Neural crest cell (in vitro differentiated cells): ENCODE measurements at places on chromosomes 6 and 20.

- no peak for DNase-seq
These were observed 12.0 kb downstream of the PLAGL2 start for GRCh38 chr20:32195581-32195980.

DNA sequence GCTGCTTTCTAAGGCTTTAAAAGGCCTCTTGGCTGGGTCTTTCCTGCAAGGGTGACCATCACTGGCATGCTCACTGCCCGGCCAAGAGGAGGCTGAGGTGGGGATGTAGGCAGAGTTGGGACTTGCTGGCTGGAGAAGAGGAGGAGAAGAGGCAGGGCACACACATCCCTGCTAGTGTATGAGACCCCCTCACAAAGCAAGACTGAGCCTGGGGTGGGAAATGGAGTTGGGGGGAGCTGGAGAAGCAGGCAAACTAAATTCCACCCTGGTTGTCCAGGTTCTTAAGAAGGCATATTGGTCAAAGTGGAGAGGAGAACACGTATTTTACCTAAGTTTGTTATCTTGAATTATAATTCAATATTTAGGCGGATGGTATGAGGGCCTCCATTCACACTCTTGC lies 1.7 kb upstream of the KIZ start:
- DNase-seq = no peak

GRCh38 chr6:144585217-144585814 lies 300.2 kb downstream of the UTRN start:
- DNase-seq = peak; percentile 14

- DNase-seq = no peak
These were observed 54.0 kb upstream of the SNX9 start for GRCh38 chr6:157768863-157769551.

DNA sequence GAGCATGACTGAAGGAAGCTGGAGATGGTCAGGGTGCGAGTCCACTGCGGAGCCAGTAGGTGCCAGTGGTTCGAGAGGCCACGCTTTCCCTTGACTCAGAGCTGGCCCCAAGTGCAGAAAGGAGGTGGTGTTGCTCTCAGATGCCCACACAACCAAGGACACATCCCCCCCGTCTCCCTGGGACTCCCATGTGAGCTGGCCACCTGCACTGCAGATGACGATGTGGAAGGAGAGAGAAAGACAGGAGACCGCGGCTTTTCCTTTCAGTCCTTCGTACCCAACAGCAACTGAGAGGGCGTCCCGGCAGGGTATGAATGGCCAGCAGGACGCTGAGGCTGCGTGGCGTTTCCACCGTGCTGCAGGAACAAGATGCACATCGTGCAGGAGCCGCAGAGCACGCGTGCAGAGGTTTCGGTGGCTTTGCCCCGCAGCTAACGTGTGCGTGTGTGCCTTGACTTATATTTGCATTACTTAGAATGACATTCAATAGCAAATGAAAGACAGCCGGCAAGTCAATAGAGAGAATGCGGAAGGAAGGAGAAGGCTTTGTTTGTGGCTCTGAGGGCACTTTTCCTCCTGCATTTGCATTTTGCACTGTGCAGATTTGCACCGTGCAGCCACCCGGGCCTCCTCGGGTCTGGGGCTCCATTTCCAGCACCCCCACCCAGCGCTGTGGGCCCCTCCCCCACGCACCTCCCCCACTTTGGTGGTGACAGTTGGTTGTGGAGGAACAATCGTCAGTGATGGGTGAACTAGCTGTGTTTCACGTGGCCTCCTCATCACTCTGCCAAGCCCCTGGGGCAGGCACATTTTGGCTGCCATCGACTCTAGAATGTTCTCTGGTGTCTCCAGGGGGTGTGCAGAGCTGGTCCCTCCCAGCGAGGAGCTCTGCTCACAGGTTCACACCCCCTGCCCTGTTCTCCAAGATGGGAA lies 26.4 kb upstream of the BHLHE23 start:
- DNase-seq = no peak

DNA sequence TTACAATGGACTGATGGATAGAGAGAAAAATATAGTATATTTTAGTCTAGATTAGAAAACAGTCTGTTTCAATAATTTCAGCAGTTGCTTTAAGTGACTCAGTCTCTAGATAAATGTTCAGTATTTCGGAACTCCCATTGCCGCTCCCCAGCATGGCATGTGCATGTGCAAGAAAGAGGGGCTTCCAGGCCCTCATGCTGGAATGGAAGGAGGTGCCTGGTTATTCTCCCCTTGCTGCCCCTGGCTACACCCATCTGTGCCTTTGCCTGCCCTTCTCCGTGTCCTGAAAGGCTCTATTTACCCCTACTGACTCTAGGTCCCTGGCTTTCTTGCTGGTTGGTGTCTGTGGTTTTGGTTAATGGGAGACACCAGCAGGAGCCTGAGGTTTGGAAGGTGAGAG lies 115.7 kb upstream of the IFNGR1 start:
- DNase-seq = no peak

- DNase-seq = no peak
These were observed 15.4 kb downstream of the MDFI start for GRCh38 chr6:41653691-41654090.

- DNase-seq = no peak
These were observed 81.8 kb downstream of the KIF16B start for GRCh38 chr20:16491294-16491905.

DNA sequence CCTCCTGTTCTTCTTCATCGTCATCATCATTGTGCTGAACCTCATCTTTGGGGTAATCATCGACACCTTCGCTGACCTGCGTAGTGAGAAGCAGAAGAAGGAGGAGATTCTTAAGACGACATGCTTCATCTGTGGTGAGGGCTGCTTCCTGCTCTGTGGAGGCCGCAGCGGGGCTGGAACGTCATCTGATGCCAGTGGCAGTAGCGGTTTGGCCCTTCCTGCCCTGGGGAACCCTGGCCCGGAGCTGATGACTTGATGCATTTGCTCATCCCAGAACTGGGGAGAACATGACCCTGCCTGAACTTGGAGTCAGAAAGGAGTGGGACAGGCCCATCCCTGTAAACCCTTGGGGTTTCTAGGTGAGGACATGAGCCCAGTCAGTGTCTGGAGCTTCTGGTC lies 18.7 kb downstream of the UQCC2 start:
- no peak for DNase-seq

- no peak for DNase-seq
These were observed 48.7 kb downstream of the FGD2 start for GRCh38 chr6:37054171-37054570.

DNA sequence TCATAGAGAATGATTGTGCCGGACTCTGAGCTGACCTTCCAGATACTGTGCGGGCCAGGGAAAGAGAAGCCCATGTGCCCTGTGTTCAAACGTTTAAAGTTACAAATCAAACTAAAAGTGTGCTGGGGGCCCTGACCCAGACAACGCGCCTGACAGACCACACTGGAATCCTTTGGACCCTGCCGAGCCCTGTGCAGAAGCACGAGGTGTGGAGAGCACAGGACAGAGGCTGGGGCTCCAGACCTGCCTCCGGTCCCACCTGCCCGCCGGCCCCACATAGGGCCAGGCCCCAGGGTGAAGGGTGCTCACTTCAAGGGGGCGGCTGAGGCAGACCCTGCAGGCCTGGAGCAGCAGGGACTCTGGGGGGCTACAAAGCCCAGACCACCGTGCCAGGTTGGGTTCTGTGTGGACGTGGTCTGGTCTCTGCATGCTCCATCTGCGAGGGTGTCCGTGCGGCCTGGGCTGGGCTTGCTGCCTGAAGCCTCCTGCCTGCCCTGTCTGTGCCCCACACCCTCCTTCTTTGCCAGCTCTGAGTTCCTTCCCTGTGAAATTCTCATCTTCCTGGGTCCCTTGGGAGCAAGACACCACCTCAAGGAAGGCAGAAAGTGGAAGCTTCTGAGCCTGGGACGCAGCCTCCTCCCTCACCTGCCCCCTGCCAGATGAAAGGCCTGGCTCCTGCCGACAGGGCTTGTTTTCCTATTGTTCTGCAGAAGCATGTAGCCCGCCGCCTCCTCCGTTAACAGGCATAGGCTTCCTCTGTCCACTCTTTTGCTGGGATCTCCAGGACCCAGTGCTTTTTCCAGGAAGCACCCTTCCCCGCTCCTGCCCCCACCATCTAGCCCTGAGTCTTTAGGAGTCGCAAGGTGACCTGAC lies 186.2 kb downstream of the ERMARD start:
- no peak for DNase-seq

- DNase-seq = no peak
These were observed 176.3 kb downstream of the TBXT start for GRCh38 chr6:165991341-165991740.

DNA sequence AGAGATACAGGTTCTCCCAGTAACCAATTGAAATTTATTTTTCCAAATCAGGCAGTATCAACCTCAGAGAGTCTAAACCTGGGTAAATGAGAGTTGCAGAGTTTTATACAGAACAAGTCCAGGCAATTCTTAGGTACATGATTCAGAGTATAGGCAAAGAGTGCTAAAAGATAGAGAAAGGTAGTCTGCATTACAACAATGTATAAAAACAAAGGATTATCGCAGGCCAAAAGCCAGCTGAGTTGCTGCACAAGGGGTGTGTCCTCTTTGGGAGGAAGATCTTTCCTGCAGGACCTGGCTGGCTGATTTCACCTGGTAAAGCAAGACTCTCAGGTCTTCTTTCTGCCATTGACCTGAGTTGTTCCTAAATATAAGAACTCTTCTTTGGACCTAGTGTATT lies 48.9 kb upstream of the ECHDC1 start:
- no peak for DNase-seq

GRCh38 chr6:108161724-108162282 lies 4.0 kb upstream of the NR2E1 start:
- no peak for DNase-seq

DNA sequence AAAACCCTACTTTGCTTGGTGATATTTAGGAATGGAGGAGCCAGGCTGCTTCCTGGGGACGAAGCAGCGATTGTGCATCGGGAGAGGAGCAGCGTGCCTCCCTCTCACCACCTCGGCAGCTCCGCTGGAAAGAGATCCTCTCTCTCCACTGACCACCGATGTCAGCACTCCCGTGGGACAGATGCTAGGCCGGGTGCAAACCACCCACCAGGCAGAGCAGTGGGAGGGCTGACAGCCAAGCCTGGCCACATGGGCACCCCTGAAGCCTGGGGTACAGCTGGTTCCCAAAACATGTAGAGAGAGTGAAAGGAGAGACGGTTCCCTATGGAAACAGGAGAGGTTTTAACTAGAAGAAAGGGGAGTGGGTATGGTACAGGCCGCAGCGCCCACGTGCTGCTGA lies 220.0 kb downstream of the ANKRD60 start:
- DNase-seq = no peak

DNA sequence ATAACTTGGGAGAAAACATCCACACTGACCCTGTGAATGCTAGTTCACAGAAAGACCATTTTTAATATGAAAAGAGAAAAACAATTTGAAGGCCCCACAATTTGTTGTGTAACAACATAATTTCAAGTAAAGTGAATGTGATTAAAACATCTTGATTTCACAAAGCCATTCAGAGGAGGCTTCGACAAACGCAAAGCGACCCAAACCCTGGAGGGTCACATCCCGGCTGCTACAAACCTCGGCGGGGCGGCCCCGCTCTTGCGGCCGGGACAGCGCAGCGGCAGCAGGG lies 14.0 kb downstream of the FOXC1 start:
- no peak for DNase-seq

GRCh38 chr20:37188787-37189186 lies 9.4 kb upstream of the MROH8 start:
- no peak for DNase-seq

DNA sequence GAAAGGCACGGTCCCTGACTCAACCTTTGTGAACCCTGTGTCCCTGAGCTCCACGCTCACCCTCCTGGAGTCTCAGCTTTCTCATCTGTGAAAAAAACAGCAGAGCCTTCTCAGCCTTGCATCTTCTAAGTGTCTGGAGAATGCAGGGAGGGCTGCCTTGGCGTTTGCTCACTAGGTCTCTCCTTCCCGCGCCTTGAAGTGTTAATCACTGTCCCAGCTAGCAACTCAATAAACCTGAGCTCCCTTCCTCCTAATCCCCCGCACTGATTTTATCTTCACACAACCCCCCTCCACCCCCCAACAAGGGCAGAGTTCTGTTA lies 34.9 kb upstream of the FOXC1 start:
- no peak for DNase-seq

DNA sequence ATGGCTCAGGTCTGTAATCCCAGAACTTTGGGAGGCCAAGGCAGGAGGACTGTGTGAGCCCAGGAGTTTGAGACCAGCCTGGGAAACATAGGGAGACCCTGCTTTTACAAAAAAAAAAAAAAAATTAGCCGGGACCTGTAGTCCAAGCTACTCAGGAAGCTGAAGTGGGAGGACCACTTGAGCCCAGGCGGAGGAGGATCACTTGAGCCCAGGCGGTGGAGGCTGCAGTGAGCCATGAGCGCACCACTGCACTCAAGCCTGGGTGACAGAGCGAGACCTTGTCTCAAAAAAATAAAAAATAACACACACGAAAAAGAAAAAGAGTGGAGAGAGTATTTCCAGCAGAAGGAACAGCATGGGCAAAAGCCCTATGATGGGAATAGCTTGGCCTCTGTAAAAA lies 2.0 kb downstream of the TTLL9 start:
- DNase-seq = no peak

DNA sequence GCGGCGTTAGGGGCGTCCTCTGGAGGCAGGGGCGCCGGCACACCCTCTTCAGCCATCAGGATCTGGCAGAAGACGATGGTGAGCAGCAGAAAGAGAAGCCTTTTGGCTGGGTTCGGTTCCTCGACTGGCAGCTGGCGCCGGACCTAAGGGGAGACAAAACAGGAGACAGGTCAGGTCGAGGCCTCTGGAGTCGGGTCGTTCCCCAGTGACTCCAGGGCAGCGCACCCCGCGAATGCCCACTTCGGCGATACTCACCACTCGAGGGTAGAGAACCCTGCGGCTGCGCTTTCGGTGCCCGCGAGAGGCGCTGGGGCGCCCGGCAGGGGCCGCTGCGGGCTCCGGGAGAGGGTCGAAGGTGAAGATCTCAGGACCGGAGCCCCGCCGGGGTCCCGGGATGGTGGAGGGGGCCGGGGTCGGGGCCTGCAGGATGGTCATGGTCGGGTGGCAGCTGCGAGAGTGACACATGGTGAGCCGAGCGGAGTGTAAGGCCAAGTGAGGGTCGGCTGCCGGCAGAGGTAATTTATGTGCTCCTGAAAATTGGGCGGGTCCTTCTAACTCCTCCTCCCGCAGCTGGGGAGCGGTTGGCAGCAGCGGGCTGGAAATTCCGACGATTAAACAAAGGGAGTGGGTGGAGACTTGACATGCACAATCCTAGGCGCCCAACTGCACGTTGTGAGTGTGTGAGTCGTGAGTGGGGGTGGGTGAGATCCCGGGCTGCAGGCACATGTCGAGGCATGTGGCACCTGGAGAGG lies at the start of gene IER3:
TSS of gene IER3 (minus strand) at position 494 of the 752 bp plus-strand sequence. CDS start at position 465, 29 bp downstream.
- peak; percentile 62 for DNase-seq

GRCh38 chr6:56959938-56960337 lies 5.0 kb downstream of the BEND6 start:
- DNase-seq = no peak

GRCh38 chr6:21914121-21914973 lies 320.8 kb downstream of the SOX4 start:
- no peak for DNase-seq

DNA sequence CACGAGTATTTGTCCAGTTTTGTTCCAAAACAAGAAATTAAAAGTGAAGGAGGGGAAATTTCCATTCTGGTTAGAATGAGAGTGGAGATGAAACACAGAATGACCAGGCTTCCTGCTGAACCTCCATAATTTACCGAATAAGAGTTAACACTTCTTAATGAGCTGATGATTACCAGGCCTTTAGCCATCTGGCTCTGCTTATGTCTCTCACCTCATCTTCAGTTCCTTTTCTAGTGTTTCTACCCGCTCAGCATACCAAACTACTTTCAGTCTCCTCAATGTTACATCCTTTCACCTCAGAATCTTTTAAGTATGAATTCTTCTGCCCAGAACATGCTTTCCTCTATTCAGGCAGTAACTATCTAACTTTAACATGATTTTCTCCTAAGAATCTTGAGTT lies 209.0 kb upstream of the RSPO3 start:
- no peak for DNase-seq
